ENCODE measurements at places on chromosomes 5 and 9.
A peak's percentile ranks its signal among the peaks of the same experiment; 100 is the strongest.

GRCh38 chr9:34070606-34071324 lies 22.1 kb upstream of the UBAP2 start:
- DNase-seq: no peak

- no peak for DNase-seq
Observed at GRCh38 chr5:54470128-54470527, 14.6 kb downstream of the HSPB3 start.

DNA sequence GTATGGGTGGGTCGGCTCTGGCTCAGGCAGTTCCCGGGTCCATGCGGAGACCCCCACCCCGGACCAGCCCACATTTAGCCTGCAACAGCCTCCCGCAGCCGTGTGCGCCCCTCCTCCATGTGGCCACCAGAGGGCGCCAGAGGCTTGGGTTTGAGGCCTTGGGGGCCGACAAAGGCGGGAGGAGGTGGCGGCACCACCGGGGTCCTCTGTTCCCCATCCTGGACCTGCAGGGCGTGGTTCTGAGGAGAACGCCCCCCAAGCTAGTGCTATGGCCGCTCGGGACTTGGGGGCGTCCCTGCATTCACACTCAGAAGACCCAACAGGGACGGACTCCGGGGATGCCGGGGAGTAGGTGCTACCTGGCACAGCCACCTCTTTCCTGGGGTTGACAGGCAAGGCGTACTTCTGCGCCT lies 16.5 kb downstream of the ASS1 start:
- DNase-seq: peak; percentile 66

- DNase-seq: no peak
Observed at GRCh38 chr9:19935422-19935821, 146.6 kb upstream of the SLC24A2 start.

- DNase-seq: no peak
Observed at GRCh38 chr9:85008215-85008614, 338.7 kb downstream of the NTRK2 start.

DNA sequence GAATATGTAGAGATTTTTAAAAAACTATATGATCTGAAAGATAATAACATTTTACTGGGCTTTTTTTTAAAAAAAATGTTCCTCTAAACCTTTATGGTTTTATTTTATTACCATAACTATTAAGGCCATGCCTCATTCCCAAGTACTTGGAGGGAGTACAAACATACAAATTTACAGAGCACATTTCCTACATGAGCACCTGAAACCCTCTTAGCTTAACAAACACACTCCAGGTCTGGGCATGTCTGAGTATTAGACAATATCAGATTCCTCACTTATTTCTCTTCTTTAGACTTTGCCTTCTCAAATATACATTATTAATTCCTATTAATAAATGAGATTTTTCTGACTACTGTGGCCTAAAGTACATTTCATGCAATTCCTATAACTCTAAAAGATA lies 319.2 kb downstream of the SLCO4C1 start:
- peak; percentile 67 for DNase-seq

- DNase-seq: peak; percentile 85
Observed at GRCh38 chr5:27911216-27911615, 872.8 kb upstream of the CDH9 start.

DNA sequence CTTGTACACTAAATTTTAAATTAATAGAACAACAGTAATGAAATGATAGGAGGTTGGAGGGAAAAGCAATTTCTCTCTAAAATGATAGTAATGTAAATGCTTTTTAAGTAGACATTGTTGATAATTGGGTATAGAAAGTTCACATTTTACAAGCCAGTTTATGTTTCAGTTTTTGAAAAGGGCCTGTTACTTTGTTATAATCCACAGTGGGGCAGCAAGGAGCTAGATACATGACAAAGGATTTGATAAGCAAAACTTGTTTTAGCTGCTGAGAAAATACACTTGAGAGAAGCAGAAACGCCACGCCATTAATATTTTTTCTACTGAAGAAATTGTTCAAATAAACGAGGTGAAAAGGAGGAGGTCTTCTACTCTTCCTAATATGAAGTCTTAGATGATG lies 30.2 kb downstream of the SREK1 start:
- peak; percentile 15 for DNase-seq

GRCh38 chr9:99488131-99489059 lies 266.3 kb downstream of the SEC61B start:
- DNase-seq: no peak

DNA sequence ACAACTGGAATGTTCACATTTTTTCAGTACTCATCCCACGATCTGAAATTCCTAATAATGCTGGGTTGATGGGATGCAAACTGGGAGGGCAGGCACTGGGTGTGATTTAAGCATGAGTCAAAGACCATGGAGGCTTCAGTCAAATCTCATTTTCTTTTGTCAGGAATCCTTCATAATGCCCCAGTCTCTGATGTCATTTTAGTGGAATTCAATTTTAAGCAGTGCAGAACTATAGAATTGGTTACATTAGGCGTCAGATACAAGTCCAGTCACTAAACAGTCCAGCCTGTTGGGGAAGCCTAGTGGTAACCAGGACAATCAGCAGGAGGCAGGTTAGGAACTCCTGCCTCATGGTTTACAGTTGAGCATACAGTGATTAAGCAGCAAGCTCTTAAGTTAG lies 41.0 kb upstream of the TMEM215 start:
- DNase-seq: no peak

DNA sequence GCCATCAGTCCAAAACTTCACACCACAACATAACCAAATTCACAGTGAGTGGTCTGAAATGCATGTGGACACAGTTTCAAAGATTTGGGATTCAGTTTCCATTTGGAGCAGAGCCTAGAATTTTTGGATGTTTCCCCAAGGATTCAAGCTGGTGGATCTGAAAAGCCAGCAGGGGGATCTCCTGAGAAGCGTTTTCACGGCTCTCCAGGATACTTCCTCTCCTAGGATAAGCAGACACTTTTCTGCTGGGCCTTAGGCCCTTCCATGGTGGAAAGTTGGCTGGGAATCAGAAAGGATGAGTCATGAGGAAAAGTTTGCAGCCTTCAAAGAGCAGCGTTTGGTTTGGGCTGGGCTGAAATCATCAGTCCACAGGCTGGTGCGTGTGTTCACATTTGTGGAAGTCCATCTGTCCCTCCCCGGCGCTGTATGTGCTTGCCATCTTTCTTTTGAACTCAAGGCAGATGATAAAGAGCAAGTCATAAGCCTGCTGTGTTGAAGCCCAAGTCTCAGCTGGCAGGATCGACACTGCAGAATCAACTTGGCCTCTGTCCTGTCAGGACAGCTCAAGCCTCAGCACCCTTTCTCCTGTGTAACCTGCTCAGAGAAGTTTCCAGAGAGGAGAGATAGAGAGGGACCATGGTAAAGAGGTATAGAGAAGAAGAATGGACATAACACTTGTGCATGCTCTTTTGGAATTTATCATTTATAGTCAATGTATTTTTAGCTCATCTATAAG lies 152.6 kb upstream of the MSX2 start:
- DNase-seq: no peak

DNA sequence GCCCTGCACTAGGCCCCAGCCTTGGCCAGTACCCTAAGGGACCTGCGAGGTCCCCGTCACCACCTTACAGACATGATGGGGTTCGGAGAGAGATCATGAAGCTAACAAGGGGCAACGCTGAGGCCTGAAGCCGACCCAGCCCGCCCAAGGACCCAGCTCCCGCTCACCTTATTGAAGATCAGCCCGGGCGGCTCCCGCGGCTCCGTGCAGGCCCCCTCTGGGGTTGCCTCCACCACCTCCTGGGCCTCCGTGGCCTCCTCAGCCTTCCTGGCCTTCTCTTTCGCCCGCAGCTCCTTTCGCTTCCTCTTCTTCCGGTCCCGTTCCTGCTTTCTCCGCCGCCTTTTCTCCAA lies 3.6 kb downstream of the SURF6 start:
- DNase-seq: no peak

GRCh38 chr9:130239741-130240241 lies 25.8 kb upstream of the HMCN2 start:
- DNase-seq: no peak

GRCh38 chr5:147369742-147370374 lies 135.0 kb downstream of the STK32A start:
- peak; percentile 71 for DNase-seq

GRCh38 chr5:61949679-61950435 lies 356.1 kb upstream of the KIF2A start:
- DNase-seq: no peak
